Posterior vena cava (tissue), 2 donors: ENCODE measurements at places on chromosomes 12 and 14. TPM values are rescaled to one million over a fixed set of nuclear protein-coding genes. Genes with fewer than 3 reads are reported as not detected.

Gene GPX2
- not detected for total RNA-seq

Gene HOXC12
- 1.1 TPM for total RNA-seq

Gene CCDC38
- not detected for total RNA-seq

Gene RTN1
- total RNA-seq = 13.1 TPM

Gene PRPH
- total RNA-seq = 0.67 TPM

Gene DYRK2
- 47.8 TPM for total RNA-seq

Gene RASSF9
- 5.7 TPM for total RNA-seq

Gene SLC17A8
- total RNA-seq = not detected

Gene SLC5A8
- total RNA-seq = not detected

Gene TM7SF3
- total RNA-seq = 43.5 TPM

- DNase-seq = no peak
These were observed 41.5 kb downstream of the FAM186A start for GRCh38 chr12:50354908-50355307.

- no peak for DNase-seq
These were observed 185.0 kb downstream of the PLCZ1 start for GRCh38 chr12:18552829-18553228.

GRCh38 chr12:66002812-66003211 lies 127.7 kb downstream of the LLPH start:
- no peak for DNase-seq

GRCh38 chr14:61420326-61420725 lies 98.9 kb downstream of the PRKCH start:
- DNase-seq = no peak

DNA sequence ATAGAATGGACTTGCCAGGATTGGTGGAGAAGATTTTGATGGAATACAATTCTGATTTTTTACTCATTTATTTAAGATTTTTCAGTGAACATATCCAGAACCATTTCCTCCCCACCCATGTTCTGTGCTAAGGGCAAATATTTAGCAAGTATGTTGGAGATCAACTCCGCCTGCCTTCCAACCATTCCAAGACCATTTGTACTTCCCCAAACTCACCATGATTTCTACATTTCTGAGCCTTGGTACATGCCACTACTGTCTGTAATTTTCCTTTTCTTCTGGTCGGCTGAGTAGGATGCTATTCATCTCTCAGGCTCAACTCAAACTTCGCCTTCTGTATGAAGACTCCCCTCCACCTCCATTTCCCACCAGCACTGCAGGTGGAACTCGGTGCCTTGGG lies 150.6 kb downstream of the NTF3 start:
- DNase-seq = no peak

DNA sequence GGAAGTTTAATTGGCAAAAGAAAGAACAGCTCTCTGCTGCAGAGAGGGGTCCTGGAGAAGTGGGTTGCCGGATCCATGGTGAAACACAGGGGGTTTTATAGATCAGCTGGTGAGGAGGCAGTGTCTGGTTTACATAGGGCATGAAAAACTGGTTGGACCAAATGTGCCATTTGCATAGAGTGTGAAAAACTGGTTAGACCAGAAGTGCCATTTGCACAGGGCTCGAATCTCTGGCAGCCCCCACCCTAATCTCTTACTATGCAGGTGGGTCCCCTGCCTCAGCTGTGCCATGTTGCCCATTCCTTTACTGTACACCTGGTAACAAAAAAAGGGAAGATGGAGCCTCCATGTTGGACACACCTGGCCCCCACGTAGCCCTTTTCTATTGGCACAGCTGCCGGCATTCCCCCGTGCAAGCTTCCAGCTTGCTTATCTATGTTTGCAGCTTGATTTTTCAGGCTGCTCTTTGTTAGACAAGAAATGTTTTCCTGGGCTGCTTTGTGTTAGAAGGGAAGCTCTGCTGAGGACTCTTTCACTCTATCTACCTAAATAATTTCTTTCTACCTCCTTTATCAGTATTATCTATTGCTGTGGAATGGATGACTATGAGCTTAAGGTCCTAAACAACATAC lies 61.1 kb upstream of the TMEM132D start:
- DNase-seq = no peak

- DNase-seq = no peak
These were observed 202.6 kb downstream of the CRADD start for GRCh38 chr12:93879476-93880421.

DNA sequence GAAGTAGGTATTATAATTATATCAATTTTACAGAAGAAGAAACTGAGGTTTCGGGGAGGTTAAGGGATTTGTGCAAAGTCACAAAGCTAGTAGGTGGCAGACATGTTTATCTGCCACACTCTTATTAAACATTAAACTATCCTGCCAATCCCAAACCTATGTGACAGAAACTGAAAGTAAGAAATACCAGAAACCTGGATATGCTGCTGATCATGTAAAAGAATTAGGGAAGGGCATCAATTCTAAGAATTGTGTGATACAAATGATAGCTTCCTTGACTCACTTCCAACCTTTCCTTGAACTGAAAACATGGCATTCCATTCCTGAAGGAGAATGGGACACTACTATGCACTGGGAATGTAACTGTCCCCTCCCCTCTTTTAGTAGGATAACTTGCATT lies 16.9 kb downstream of the TAOK3 start:
- DNase-seq = no peak

GRCh38 chr12:109305547-109305946 lies 3.5 kb downstream of the FOXN4 start:
- no peak for DNase-seq

GRCh38 chr14:75543786-75544185 lies 21.5 kb downstream of the BATF start:
- DNase-seq = no peak

DNA sequence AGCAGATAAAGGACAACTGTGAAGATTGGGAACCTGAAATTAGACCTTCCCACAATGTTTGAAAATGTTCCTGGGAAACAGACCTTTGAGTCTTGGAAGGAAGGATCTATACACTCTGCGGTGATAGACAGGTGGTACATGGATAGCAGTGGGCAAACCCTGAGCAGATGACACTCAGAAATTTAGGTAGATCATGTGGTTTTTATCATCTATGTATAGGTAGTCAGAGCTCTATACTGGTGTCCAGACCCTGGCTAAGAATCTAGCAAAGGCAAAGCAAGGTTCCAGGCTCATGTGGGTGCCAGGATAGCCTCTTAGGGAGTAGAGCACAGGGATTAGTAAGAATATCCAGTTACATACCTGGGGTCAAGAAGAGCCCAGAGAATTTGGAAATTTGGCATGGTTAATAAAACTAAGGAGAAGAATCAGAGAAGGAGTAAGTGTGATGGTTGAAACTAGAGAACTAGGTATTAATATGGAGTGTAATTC lies 331.2 kb upstream of the FBXO33 start:
- DNase-seq = no peak

GRCh38 chr12:76290963-76291859 lies 57.0 kb downstream of the BBS10 start:
- no peak for DNase-seq

DNA sequence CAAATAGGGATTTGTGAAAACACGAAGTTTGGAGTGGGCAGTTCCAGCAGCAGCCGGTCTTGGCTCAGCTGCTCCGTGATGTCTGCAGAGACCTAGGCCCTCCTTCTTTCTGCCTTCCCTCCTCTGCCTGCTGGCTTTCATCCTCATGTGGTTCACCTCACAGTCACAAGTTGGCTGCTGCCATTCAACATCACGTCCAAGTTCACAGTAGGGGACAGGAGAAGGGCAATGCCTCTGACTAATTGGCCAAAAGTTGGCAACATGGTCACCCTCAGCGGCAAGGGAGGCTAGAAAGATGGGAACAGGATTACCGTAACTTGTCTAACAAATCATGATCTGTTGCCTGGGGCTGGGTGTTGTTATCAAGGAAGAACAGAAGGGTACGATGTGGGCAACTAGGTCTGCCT lies 7.8 kb upstream of the CACNA2D4 start:
- DNase-seq = no peak

GRCh38 chr12:114693059-114693531 lies 9.1 kb upstream of the TBX3 start:
- DNase-seq = no peak

DNA sequence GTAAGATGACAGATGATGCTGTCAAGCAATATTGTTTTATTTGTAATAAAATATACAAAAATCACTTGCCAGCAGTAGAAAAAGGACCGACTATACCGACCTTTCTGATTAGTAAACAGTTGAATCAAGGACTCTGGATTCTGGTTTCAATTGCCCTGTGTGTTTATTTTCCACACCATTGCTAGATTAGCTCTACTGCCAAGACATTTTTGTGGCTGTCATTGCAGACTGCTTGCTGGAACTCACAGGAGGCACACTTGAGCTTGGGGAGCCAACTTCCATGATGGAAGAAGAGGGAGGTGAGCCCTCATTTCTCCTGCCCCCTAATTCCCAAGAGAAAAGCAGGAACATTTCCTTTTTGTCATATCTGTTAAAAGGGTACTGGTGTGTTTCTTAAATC lies 51.3 kb downstream of the MAPKAPK5 start:
- no peak for DNase-seq

DNA sequence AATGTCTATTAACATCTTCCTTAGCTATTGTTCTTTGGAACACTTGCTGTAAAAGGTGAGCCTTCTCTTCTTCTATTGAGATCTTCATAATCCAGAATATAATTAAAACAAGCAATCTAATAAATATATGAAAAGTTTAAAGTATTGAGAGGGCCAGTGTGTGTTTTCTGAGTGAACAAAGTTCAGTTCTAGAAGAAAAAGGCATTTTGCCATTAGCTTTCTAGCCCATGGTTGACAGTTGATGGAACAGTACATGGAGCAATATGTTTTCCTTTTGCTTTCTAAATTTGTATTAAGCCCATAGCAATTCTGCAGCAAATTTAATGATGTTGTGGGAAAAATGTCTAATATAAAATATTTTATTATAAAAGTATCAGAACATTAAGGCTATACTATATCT lies 853.0 kb downstream of the TRHDE start:
- DNase-seq = no peak
